MG63 (cell line): ENCODE measurements at places on chromosomes 3 and 15. TPM values are rescaled to one million over a fixed set of nuclear protein-coding genes. Genes with fewer than 3 reads are reported as not detected.

DNA sequence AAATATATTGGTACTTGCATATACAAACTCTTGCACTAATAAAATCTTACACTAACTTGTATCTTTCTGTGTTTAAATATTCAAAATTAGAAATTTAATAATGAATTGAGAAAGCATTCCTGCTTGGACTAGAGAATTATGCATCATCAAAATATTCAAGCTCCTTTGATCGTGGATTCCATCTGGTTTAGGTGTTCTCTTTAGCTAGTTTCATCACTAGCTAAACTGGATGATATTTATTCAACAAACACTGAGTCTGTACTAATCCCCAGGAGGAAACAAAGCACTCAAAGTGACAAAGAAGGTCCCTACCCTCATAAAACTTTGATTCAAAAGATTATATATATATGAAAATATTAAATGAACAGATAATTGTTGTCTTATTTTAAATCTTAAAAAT, 1360.9 kb upstream of the ALCAM start:
- no peak for DNase-seq

Gene MUC20
- total RNA-seq, result not detected in 2 replicates

Gene SLC22A14
- total RNA-seq, result 0.69 TPM in 1 of 2 replicates, not detected in the other

Gene ERC2
- total RNA-seq, result not detected in 2 replicates

DNA sequence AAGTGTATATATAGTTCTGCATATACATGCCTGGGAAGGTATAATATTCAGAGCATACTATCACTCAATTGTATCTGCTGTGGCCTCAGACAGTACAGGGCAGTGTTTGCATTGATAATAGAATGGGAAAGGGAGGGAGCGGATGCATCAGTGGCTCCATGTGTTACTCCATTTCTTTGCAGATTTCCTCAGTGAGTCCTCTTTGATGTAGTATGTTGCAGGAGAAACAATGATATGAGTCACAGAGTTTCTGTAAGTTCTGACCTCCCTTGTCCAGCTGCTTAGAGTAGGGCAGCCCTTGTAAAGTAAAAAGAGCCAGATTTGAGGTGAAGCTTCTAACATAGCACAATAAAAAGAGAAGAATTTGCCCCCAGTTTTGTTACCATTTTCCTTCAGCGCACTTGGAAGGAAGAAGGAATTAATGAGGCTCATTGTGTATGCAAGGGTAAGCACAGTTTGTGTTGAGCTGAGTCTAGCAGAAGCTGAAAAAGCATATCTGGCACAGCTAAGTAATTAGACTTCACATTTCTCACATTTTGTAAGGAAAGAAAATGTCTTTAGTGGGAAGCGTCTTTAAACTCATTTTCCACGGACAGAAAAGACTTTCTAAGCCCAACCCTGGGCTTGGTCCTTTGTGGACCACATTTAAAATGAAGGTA, 555.8 kb upstream of the IL12A start:
- DNase-seq, result no peak

Gene HRH1
- total RNA-seq, result 5.5 and 6.3 TPM in 2 replicates

DNA sequence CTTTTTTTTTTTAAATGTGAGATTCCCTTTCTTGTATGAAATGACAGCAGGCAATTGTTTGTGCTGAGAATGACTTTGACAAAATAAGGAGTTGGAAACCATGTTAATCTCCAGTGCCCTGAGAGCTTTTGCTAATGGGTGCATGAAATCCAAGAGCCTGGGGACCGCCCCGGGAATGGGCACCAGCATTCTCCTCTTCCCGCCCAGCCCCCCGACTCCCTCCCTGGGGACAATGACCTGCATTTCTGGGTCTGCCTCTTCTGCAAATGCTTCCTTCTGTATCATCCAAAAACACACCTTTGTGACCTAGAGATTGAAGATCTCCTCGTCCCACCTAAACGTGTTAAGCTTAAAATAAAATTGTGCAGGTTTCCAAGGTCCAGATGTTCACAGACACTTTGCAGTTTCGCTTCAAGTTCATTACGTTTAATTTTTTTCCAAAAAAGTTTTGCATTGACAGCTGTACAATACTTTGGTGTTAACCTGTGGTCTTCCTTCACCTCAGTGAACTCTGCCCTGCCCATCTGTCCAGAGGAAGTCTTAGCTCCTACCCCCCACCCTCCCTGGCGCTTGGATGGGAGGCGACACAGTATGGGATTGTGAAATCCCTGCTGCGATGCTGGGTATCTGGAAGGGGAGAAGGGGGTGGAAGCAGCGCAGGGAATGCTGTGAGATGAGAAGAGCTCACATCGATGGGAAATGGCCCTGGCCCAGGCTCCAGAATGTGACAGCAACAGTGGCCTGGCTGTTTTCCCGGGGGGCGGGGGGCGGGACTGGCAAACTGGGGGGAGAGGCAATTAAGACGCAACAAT, 50.1 kb downstream of the TLE3 start:
- DNase-seq, result no peak

GRCh38 chr15:26555898-26556297, 217.0 kb downstream of the GABRB3 start:
- no peak for DNase-seq

GRCh38 chr3:33057320-33058298, 39.3 kb downstream of the GLB1 start:
- DNase-seq, result no peak

GRCh38 chr3:120730576-120731542, 11.5 kb downstream of the RABL3 start:
- DNase-seq, result no peak

Gene SLC24A5
- not detected in 2 replicates for total RNA-seq

- DNase-seq, result no peak
These were observed 39.8 kb downstream of the RIOX2 start for GRCh38 chr3:97932387-97932801.

Gene IL17RB
- total RNA-seq, result 0.89 and 2.4 TPM in 2 replicates

Gene ANKRD63
- not detected in 2 replicates for total RNA-seq
